ENCODE measurements at places on chromosomes 5 and 9.

DNA sequence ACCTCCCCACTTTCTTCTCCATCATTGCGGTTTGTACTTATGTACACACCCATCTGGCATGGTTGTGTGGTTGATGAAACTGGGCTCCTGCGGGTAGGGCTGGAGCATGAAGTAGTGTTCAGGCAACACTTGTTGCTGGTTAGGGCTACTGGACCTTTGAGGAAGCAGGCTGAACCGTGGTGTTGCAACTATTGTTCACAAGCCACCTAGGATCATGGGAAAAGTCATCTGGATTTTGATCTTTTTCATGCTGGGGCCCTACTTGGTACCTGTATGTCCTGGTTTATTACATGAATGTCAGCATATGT lies 40.1 kb upstream of the TIFAB start:
- no peak for DNase-seq

DNA sequence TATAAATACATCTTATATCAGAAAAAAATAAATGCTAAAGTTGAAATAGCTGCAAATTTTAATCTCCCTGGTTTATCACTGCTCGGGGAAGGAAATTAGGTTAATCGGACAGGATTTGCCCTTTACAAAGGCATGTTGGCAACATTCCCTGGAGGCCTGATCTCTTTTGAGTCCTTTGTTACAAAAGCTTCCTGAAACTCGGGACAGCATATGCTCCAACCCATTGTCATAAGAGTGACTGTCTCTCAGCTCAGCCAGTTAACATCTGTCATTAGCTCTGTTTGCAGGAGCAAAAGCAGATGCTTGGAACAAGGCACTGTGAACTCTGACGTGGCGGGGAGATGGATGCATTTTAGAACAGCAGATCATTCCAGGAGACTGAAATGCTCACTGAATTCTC lies 80.6 kb downstream of the MYO10 start:
- no peak for DNase-seq

DNA sequence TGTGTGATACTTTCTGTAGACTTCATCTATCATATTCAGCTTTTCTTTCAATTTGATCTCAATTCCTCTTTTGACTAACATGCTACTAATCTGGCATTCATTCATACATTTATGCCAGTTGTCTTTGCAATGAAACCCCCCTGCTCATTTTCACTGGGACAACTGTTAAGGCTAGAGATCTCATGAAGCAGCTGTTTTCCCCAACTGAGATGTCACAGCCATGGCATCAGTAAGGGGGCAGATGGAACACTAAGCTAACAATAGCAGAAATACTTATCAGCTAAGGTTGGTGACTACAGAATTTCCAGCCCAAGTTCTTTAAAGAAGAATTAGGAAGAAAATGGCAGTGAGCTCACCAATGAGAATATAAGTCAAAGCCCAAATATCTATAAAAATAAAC lies 9.4 kb downstream of the TMED7 start:
- DNase-seq = no peak

DNA sequence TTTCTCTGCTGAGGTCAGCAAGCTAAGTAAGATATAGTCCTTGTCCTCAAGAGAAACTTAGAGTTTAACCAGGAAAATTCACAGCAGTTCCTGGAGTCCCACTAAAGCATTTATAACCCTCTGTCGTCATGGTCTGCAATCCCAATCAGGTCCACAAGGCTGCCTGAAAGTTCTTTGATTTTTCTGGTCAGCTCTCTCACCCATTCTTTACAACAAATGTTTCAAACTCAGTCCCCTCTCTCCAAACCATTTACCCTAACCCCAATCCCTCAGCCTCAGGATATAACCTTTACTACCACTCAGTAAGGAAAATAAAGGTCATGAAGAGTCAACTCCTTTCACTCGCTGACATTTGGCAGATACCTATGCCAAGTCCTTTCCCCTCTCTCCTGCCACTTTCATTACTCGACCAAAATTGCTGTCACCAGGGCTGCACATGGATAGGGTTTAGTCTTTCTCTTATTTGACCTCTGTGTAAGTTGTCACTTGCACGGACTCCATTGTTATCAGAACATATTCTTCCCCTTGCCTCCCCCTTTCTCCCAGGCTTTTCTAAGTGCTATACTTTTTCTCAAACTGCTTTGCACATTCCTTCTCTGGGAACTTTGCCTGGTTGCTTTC lies 936.6 kb downstream of the NR2F1-AS1 start:
- DNase-seq = no peak

DNA sequence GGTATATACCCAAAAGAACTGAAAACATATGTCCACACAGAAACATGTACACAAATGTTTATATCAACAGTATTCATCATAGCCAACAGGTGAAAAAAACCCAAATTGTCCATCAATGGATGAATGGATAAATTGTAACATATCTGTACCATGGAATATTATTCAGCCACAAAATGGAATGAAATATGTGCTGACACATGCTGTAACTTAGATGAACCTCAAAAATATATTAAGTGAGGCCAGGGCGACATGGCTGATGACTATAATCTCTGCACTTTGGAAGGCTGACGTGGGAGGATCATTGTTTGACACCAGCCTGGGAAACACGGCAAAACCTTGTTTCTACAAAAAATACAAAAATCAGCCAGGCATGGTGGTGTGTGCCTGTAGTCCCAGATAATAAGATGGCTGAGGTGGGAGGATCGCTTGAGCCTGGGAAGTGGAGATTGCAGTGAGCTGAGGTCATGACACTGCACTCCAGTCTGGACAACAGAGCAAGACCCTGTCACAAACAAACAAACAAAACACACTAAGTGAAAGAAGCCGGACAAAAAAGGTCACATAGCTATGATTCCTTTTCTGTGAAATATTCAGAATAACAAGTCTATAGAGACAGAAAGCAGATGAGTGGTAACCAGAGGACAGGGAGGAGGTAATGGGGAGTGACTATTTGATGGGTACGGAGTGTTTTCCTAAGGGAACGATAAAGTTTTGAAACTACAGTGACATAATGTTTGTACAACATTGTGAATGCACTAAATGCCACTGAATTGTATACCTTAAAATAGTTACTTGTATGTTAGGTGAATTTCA lies 11.4 kb downstream of the KYAT1 start:
- DNase-seq = no peak

GRCh38 chr9:105332471-105332870 lies 88.0 kb downstream of the SLC44A1 start:
- no peak for DNase-seq

- DNase-seq = no peak
These were observed 263.5 kb downstream of the CWC27 start for GRCh38 chr5:65032250-65032649.

DNA sequence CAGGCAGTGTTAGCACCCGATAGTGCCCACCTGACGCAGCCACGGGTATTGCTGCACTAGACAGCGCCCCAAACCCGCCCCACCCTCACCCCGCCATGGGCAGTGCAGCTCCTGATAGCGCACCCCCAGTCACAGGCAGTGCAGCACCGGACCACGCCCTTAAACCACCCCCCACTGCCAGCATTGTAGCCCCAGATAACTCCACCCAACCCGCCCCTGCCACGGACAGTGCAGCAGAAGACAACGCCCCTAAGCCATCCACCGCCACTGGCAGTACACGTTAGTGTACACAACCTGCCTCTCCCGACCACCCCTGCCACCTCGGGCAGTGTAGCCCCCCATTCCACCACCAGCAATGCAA lies 825 bp upstream of the PCAT7 start:
- no peak for DNase-seq

DNA sequence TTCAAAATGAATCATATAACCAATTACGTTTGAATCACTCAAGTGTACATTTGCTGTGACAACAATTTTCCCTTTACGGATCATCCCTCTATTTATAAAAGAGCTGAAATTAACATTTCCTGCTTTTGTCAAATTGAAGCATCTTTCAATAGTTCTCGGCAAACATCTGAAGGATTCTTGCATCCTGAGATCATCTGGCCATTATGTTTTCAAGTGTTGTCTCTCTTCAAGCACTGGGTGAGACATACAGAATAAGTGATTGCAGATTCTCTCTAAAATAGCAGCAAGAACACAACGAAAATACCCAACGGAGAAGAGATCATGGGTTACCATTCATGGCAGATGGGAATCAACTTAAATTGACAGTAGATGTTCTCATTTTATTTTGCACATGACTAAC lies 283.4 kb upstream of the GRAMD2B start:
- no peak for DNase-seq

- no peak for DNase-seq
These were observed 98.4 kb downstream of the ADRB2 start for GRCh38 chr5:148924817-148925216.

DNA sequence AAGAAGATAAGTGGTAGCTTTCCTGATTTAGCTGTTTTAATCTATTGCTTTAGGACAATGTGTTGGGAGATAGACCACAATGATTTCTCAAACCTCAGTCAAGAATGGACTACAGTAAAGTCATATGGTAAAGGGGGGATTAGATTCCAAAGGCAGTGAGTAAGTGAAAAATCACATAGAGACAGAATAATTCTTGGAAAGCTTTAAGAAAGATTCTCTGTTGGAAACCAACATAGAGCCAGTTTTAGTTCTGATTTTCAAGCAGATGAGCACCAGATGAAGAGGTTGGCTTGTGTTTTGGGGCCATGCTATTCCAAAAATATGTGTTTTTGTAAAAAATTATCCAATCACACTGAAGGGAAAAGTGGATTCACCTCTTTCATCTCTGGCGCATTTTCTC lies 256.8 kb upstream of the RPS23 start:
- DNase-seq = no peak

GRCh38 chr9:76699971-76700370 lies 64.3 kb upstream of the PCA3 start:
- DNase-seq = no peak

- no peak for DNase-seq
These were observed 68.7 kb upstream of the ZNF618 start for GRCh38 chr9:113807173-113808061.

GRCh38 chr5:62328772-62329491 lies 22.9 kb downstream of the KIF2A start:
- no peak for DNase-seq

DNA sequence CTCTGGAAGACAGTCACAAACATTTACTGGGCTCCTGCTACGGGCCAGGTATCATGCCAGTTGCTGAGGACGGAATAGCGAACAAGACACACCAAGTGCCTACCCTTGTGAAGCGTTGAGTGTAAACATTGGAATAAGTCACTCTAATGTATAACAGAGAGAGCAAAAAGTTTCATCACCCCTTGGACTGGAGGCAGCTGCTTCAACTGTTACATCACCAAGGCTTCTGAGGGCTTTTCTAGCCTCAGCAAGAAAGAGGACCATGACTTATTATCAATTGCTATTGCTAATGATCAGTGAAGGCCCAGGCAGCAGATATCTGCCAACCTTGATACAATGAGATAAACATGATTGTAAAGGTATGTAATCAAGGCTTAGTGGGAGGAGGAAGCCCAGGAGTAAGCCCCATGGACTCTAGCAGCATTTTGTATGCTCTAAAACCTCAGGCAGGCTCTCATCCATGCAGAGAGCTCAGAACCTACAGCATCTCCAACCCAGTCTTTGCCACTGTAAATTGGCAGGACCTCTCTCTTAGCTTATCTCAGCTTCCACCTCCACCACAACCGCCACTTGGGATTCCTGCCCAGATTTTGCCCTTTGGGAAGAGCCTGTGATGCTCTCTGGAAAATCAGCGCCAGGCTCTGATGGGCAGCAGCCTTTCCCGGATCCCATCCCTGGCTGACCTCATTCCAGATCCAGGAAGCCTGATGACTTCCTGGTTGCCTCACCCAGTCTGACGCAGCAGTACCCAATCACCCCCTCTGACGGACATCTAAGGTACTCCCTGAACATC lies 54.5 kb downstream of the ADAM19 start:
- no peak for DNase-seq

DNA sequence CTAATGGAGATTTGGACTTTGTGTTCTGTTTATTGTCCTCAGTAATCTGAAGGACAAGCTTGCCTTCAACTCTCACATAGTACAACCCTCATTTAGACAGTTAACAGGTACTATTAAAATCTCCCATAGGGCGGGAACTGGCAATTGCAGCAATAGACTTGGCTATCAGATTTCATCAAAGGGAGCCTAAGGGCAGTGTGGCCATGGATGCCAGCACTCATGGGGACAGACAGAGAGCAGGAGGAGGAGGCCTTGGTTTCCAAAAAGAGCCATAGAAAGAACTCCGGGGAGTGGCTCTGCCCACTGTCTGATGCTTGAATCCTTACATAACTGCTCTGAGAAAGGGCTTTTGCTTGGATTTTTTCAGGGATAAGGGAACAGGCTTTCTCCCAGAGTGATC lies 6.8 kb downstream of the SLC36A1 start:
- no peak for DNase-seq

- no peak for DNase-seq
These were observed 78.3 kb upstream of the HSPA9 start for GRCh38 chr5:138653502-138653901.

- DNase-seq = no peak
These were observed 21.3 kb downstream of the PTTG1 start for GRCh38 chr5:160442824-160443431.

DNA sequence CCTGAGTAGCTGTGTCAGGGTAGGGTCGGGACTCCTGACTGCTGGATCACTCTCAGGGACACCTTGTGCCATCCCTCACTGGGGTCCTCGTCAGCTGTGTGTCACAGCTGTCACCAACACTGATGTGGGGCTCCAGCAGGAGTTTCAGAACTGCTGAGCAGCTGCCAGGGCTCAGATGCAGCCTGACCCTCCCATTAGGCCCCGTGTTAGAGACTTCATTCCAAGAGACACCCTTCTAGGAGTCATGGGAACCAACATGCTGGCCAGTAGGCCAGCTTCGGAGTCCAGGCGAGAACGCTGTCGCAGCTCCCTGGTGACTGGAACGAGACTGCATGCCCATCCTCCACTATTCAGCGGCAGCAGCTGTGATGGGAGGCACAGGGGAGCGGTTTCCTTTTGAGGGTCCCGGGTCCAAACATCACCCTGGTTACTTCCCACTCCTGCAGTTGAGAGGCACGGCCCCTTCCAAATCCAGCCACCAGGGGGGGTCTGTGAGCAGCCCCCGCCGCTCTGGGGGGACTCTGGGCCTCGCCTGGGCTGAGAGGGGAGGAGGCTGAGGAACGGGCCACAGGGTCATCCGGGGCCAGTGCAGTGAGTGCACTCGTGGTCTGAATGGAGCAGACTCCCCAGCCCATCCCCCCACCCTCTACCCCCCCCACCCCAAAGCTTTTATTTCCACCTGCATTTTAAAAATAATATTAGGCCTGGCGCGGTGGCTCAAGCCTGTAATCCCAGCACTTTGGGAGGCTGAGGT lies 12.6 kb upstream of the TCF7 start:
- DNase-seq = peak; percentile 70

DNA sequence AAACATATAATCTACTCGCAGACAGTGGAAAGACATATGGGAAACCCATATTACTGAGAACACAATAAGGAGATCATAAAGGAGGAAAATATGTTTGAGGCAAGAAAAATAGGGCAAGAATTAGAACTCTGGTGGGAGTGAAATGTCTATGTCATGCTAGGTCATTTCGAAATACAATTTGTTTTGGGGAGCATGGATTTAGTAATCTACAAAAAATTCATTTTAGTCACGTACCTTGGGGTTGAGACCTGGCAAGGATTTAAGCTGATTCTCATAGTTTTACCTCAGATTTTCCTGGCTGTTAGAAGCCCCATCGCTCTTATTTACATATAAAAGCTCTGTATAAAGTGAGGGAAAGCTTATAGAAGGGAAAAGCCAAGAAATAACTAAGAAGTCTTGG lies 11.5 kb upstream of the CSNK1G3 start:
- no peak for DNase-seq

All from T-helper 1 cell (primary cell).